ENCODE measurements at places on chromosomes 16 and 17.

DNA sequence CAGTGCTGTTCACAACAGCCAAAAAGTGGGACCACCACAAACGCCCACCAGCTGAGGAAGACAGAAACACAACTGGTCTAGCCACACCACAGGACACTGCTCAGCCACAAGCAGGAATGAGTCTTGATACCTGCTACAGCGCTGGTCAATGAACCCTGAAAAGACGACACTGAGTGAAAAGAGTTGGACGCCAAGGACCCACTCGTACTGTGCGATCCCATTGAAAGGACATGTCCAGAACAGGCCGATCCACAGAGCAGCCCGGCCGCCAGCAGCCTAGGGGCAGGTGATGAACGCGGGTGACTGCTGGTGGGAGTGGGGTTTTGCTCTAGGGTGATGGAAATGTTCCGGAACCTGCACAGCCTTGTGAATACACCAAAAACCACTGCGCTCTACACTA is 10.6 kb upstream of the SLC38A8 start:
- DNase-seq = no peak

- peak; percentile 88 for DNase-seq
These were observed 6.9 kb upstream of the ACTG1 start for GRCh38 chr17:81519284-81520020.

DNA sequence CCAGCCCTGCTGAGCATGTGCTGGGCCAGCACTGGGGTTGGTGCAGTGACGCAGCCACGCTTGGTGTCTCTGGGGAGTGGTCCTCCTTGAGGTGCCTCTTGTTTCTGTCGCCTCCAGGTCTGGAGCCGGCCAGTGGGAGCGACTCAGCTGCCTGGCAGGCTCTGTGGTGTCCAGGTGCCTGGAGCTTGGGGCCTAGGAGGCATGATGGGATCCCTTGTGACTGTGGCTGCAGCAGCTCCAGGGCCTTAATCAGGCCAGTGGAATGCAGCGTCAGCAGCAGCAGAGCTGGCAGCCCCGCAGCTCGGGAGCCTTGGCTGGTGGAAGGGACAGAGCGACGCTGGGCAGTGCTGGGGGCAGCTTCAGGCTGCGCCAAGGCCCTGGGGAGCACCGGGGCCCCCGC is 74.7 kb upstream of the CIBAR2 start:
- no peak for DNase-seq

GRCh38 chr17:80169784-80170500 is at the start of gene CARD14:
Gene CARD14 (plus strand): TSS chr17:80170030. CDS start chr17:80181439, 11,409 bp downstream.
- no peak for DNase-seq

GRCh38 chr17:39014044-39014794 is 47.0 kb upstream of the FBXO47 start:
- DNase-seq = no peak

DNA sequence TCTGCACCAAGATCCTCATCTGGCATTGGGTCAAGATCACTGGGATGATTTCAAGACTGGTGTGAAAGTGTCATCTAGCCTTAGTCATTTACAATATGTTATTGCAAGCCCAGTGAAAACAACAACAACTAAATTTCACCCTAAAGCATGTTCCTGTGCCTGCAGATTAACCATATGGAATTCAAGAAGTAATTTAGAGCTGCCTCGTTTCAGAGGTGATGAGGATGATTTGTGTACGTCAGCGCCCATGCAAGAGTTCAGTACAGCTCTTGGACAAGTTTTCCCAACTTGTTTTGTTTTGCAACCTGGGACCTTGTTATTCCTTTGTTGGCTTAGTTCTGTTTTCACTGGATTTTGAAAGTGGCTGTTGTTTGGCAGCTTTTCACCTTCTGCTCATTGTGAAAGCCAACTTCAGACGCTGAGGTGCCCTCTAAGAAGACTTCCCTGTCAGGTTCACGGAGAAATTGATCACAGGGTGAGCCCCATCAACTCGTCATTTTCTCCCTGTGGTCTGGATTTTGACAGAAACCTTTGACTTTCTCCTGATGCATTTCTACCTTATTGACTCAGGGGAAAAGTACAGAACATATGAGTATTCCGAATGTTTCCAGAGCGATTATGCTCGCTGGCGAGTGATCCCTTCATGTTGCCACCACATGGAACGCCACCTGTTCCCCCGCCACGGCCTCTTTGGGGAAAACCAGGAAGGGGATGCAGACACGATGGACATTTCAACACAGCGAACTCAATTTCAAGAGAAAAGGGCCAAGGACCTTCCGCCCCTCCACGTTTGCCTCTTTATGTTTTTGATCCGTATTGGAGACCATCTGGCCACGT is 85.6 kb downstream of the FOXL1 start:
- DNase-seq = no peak
